ENCODE measurements at places on chromosomes 5 and 9.
A peak's percentile ranks its signal among the peaks of the same experiment; 100 is the strongest.

DNA sequence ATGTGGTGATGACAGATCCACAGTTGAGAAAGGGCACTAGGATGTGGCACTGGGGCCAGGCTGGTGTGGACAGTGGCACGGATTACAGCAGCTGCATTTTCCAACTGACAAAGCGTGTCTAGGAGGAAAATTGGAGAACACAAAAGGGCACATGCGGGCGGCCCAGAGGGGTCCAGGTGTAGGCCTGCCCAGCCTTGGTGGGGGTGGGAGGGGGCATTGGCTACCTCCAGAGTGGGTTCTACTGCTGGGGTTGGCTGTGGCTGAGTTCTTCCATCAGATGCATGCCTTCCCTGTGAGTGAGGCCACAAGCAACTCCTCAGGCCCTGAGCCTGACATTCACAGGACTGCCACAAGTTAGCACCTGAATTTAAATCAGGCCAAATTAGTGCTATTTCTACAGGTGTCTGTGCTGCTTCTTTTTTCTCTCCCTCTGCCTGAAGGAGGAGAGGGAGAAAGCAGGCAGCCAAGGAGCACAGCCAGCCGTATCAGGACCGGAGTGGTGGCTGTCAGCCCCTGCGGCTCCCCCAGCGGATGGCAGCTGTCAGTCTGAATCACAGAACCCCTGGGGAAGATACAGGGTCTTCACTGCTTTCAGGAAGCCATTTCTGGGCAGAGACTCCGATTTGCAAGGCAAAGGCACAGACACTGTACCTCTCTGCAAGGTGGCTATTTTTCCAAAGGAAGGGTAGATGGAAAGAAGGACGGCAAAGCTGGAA is 464.2 kb downstream of the SPOCK1 start:
- no peak for DNase-seq

GRCh38 chr5:176776141-176776865 is 34.1 kb upstream of the UNC5A start:
- no peak for DNase-seq

DNA sequence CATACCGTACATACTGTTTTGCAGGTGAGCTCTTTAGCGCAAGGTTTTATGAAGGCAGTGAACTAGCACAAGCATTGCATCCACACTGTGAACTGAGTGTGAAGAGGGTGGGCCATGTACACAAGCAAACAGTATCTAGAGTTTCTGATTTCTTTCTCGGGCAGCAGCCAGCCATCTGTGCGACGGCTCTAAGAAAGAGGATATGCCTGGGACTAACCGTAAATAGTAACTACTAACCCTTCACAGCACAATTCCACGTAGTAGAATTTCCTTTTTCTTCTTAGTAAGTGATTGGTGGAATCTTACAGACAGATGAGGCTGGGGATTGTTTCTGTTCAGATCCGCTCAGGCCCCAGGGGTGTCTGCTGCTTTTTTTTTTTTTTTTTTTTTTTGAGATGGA is 89.0 kb downstream of the DRD1 start:
- no peak for DNase-seq

DNA sequence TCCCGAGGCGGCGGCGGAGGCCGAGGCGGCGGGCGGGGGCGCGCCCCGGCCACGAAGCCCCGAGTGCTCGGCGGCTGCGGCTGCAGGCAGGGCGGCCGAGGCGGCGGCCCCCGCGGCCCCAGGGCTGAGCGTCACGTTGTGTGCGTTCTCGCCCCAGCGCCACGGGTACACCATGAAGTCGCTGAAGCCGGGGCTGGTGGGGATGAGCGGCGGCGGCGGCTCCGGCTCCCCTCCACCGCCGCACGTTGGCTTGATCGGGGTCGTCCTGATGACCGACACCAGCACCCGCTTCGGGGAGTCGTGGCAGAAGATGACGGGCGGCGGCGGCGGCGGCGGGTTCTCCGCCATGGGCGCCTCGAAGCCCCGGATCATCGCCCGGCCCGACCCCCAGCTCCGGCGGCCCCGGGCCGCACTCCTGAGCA is 498 bp downstream of the ZNF367 start:
- DNase-seq: no peak

GRCh38 chr9:21803649-21804048 is 1.2 kb downstream of the MTAP start:
- no peak for DNase-seq

GRCh38 chr5:92421942-92422341 is 1038.8 kb upstream of the ARRDC3 start:
- no peak for DNase-seq

DNA sequence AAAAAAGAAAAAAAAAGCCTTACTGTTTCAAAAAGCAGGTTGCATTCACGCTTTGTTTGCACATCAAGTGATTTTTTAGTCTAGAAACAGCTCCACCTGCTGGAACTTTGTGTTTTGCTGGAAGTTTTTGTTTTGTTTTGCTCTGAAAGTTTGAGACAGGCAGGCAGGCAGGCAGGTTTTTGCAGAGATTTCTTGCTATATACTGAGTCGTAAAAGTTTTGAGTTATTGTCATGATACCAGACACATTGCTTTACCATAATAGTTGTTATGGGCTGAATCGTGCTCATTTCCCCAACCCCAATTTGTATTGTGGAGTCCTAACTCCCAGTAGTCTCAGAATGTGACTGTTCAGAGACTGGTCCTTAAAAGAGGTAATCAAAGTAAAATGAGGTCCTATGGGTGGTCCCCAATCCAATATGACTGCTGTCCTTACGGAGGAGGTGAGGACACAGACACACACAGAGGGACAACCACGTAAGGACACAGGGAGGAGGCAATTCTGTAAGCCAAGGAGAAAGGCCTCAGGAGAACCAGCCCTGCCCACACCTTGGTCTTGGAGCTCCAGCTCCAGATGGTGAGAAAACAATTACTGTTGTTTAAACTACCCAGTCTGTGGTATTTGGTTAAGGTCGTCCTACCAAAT is 20.9 kb downstream of the OR2Y1 start:
- DNase-seq: peak; percentile 9

DNA sequence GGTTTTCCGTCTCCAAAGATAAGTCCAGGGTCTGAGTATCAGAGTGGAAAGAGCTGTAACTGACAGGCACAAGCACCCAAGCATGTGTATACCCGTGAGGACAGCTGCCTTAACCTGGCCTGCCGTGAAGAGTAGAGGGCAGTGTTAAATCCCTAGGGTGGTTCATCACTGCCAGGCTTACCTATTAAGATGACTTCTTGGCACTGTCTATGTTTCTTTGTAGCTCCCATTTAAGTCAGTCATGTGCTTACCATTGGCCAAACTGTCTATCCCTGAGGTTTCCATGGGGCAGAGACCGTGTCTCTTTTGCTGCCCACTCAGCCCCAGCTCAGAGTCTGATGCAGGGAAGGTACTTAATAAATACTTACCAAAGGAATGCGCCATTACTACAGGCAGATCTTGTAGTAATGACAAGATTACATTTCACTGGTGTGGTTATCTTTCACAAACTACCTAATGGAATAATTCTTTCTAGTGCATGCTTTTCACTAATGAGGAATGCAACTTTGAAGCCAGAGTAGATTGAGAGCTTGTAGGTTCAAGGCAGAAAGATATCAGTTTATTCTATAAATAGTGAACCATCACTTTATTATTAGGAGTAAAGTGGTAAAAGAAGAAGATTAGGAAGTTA is 64.2 kb downstream of the SNX24 start:
- no peak for DNase-seq

GRCh38 chr5:5736007-5736406 is 313.5 kb downstream of the ICE1 start:
- DNase-seq: no peak

- no peak for DNase-seq
Observed at GRCh38 chr5:158245513-158245912, 386.6 kb upstream of the CLINT1 start.

- no peak for DNase-seq
Observed at GRCh38 chr9:9079473-9079872, 1279.9 kb upstream of the DMAC1 start.

GRCh38 chr5:143056339-143056704 is 286.1 kb downstream of the ARHGAP26 start:
- no peak for DNase-seq

- DNase-seq: no peak
Observed at GRCh38 chr5:149073213-149073612, 10.4 kb upstream of the SH3TC2 start.

DNA sequence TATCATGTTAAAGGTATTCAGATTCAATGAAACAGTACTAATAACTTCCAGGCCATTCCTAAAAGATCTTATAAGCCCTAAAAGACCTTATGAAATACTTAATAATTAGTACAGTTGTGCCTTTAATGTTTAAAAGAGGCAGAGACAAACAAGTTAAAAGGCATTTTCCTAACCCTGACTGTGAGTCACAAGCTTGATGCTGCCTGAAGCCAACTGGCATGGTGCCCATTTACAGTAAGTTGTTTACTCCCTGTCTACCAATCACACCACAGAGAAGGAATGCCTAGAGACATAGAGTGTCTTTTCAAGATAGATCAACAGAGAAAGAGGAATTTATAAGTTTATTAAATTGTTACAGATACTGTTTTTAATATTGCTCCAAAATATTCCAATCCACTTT is 47.8 kb downstream of the NR3C1 start:
- peak; percentile 39 for DNase-seq

GRCh38 chr5:170273968-170274710 is 23.4 kb downstream of the LCP2 start:
- no peak for DNase-seq

- no peak for DNase-seq
Observed at GRCh38 chr5:143154510-143155370, 248.7 kb downstream of the NR3C1 start.

DNA sequence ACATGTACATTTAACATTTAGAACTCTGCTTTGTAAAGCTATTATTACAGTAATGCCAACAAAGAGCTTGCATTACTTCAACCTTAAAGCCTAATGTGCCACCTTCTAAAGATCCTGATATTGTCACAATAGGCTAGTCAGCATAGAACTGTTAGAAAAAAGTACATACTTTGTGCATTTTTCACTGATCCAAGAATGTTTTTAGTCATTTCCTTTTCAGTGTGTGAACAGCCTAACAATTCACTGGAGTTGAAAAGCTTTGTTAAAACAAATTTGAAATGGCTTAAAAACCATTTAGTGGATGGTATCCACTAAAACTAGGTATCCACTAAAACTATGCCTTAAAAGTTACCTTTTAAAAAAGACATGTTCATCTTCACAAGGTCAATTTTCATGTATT is 4.5 kb downstream of the RPS6 start:
- no peak for DNase-seq

- DNase-seq: no peak
Observed at GRCh38 chr5:10528056-10528816, 35.6 kb upstream of the ANKRD33B start.

GRCh38 chr9:76022317-76022716 is 131.8 kb downstream of the PCSK5 start:
- no peak for DNase-seq

- DNase-seq: no peak
Observed at GRCh38 chr9:103485138-103485537, 490.0 kb downstream of the CYLC2 start.

GRCh38 chr9:134381671-134382516 is 55.6 kb downstream of the RXRA start:
- DNase-seq: no peak

GRCh38 chr9:84702471-84702870 is 32.9 kb downstream of the NTRK2 start:
- DNase-seq: no peak

DNA sequence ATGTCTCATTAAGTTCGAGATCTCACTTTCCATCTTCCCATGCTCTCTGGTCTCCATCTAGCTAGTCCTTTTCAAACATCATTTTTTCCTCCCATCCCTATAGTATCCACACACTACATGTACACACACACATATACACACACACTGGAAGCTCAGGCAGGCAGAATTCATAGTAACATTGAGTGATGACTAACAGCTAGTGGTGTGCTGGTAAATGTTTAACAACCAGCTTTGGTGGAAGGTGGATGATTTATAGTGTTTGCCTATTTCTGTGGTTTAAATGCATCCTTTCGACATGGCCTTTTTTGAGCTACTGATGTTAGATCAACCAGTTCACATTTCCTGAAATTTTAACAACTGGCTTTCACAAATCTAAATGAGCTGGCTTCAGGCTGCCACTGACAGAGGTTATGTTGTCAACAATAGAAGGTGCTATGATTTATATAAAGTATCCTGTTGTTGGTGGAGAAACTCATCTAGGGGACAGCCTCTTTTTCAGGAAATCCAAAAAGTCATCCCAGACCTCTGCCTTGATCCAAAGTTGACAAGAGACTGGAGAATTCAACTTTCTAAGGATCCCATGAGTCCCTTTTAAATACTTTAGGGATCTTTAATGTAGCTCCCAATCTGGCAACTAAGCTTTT is 117.8 kb downstream of the CCDC192 start:
- DNase-seq: no peak

GRCh38 chr9:115404311-115404710 is 286.4 kb upstream of the TNC start:
- no peak for DNase-seq

- no peak for DNase-seq
Observed at GRCh38 chr5:65026816-65027548, 258.3 kb downstream of the CWC27 start.

DNA sequence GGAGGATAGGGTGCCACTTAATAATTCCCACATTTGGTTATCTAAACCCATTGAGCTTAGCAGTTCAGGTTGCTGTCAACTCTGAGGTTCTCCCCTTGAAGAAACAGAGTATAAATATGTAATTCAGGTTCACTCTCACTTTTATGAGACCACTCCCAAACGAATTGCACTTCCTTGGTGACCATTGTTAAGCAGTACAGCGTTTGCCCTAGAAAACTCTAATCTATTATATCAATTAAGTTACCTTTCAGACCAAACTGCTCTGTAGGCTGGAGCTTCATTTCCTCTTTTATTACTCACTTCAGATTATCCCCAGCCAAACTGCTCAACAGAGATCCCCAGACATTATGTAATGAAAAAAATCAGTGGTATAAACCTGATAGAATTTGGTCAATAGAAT is 1317.0 kb upstream of the ACO1 start:
- no peak for DNase-seq

- no peak for DNase-seq
Observed at GRCh38 chr5:80668016-80668969, 13.5 kb upstream of the DHFR start.

DNA sequence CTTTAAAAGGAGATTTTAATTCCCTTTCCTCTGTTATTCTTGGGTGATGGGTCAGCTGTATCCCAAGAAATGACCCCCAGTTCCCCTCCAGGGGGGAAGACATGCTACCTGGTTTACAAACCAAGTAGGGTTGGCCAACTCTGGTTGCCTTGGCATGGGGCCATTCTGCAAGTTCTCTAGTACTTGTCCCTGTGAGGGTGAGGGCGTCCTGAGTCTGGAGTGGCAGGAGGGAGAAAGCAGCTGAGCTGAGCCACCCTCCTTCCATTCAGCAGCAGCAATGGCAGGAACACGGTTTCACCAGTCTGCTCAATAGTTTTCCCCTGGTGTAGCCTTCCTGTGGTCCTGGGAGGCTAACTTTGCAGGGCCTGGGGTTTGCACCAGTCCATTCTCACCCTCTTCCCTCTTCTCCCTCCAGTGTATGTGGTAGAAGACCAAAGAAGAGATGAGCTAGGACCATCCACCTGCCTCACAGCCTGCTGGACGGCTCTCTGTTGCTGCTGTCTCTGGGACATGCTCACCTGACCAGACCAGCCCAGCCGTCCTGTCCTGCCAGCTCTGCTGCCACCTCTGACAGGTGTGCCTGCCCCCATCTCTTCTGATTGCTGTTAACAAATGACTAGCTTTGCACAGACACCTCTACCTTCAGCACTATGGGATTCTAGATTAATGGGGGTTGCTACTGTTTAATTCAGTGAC is 59.9 kb downstream of the PFDN1 start:
- no peak for DNase-seq
